ENCODE measurements at places on chromosomes 11 and 22. TPM values are rescaled to one million over a fixed set of nuclear protein-coding genes. Genes with fewer than 3 reads are reported as not detected.

LRP4 gene
- 2.5 TPM for total RNA-seq

GRCh38 chr11:23885801-23886200, 611.1 kb upstream of the LUZP2 start:
- ATAC-seq, result no peak

DNA sequence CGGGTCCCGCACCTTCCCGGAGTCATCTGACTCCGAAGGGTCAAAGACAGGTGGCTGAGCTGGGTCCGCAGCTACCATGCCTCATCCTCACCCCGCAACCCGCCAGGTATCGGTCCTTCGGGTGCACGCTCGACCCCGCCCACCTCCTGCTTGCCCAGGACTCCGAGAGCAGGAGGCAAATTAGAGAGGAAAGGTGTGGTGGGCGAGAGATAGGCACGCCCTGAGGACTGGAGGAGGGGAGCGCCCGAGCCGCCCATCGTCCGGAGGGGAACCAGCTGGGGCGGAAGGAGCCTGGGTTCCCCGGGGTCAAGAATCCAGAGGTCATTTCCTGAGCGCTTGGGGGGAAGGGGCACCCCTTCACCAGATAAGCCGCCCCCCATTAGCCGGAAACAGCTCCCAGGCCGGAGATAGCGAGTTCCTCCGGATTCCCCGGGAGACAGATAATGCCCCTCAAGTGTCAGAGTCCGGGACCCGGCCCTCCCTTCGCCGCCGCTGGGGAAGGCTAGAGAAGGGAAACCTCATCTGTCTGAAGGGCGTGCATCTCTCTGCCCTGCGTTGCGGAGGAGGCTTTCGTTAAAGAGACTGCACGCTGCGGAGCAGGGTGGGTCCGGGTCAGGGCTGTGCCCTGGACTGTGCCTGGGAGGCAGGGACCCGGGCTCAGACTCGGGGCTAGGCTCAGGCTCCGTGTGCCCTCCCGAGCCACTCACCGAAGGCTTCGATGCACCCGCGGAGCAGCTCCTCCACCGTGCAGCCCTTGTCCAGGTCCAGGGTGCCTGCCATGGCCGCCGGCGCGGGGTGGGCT, 1.7 kb downstream of the RASGRP2 start:
- peak; percentile 5 for ATAC-seq

DNA sequence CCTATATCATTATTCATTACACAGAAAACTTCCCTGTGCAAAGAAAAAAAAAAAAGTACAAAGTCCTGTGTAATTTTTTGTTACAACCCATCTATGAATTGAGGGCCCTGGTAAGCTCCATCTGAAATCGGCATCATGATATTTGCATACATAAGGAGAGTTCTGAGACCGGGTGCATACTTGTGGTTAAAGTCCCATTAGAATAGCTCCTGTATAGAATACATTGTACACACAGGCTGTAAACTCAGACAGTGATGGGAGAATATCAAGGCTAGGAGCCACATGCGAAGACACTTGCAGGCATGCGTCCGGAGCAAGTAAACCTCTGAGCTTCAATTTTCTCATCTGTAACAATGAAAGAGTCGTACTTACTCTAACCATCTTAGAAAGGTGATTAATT, 353.2 kb downstream of the ETS1 start:
- ATAC-seq, result no peak

- ATAC-seq, result no peak
Observed at GRCh38 chr11:64340671-64341335, 799 bp downstream of the CCDC88B start.

PANX2 gene
- total RNA-seq, result 0.92 TPM

NLRP14 gene
- not detected for total RNA-seq

- ATAC-seq, result no peak
Observed at GRCh38 chr11:2432628-2433071, 11.7 kb downstream of the TRPM5 start.

Data from esophagus mucosa (tissue), 1 donor.